ENCODE measurements at places on chromosomes 7 and 10.
A peak's percentile ranks its signal among the peaks of the same experiment; 100 is the strongest.

- no peak for DNase-seq
These were observed 94.7 kb upstream of the CCDC71L start for GRCh38 chr7:106755641-106756040.

DNA sequence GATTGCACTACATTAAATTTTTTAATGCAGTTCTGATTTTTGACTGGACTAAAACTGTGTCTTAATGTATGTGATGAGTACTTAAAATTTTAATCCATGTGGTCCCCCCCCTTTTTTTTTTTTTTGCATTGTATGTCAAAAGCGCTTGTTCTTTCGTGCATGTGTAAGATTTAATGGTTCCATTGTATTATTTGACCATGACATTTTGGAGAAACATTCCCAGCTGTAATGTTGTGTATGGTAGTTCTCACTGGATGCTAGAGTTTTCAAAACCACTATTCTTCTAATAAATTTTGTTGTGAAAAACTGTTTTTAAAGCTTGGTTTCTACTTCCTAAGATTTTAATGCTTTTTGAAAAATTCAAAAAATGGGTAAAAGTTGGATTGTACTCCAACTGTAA lies 132.0 kb downstream of the LCOR start:
- no peak for DNase-seq

DNA sequence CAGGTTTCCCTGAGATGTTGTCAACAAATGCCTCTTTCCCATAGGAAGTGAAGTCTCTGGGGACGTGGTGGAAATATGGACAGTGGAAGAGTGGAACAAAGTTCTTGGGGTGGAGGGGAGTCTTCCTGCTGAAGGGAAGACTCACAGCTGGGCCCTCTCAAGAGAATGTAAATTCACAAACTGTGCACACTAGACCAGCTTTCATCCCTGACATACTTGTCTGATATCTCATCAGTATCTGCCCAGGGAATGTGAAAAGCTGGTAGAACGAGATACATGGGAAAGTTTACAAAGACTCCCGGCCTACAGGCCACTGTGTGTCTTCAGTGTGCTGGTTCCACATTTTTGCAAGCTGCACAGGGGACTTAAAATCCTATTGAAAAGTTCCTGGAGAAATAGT lies 16.7 kb upstream of the CCDC3 start:
- no peak for DNase-seq

- no peak for DNase-seq
These were observed 674.2 kb upstream of the NRP1 start for GRCh38 chr10:34008656-34009055.

DNA sequence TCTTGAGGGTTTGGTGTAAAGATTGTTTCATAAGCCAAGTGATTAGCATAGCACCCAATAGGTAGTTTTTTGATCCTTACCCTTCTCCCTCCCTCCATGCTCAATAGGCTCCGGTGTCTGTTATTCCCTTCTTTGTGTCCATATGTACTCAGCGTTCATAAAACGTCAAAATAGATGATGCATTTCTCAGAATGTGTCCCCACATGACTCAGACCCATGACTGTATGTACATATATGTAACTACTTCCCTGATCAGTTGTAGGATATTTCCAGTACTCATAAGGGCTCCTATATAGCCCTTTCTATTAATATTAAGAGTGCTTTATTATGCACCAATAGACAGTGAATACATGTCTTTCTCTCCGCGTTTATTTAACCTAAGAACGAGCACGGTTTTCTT lies 466.9 kb downstream of the KIF20B start:
- DNase-seq: no peak

GRCh38 chr7:129499999-129500398 lies 2.3 kb upstream of the SMKR1 start:
- DNase-seq: no peak

GRCh38 chr7:24395512-24395911 lies 111.5 kb downstream of the NPY start:
- no peak for DNase-seq

DNA sequence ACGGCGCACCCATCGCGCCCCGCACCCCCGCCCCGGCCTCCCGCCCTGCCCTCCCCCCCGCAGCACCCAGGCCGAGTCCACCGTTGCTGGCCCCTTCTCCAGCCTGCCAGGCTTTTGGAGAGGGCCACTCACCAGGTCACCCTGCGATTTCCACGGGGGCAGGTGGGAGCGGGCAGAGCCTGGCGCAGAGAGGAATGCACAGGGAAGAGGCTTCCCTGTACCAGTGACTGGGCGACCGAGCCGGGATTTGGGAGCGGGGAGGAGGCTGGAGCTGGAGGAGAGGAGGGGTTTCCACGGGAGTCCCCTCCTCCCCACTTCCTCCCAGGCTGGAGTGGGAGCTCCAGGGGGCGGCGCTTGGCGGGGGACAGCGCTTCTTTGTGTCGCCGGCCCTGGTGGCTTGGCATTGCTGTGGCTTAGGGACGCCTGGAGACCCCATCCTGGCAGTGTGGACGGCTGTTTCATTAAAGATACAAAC lies 19.3 kb downstream of the TCAF1 start:
- peak; percentile 79 for DNase-seq

DNA sequence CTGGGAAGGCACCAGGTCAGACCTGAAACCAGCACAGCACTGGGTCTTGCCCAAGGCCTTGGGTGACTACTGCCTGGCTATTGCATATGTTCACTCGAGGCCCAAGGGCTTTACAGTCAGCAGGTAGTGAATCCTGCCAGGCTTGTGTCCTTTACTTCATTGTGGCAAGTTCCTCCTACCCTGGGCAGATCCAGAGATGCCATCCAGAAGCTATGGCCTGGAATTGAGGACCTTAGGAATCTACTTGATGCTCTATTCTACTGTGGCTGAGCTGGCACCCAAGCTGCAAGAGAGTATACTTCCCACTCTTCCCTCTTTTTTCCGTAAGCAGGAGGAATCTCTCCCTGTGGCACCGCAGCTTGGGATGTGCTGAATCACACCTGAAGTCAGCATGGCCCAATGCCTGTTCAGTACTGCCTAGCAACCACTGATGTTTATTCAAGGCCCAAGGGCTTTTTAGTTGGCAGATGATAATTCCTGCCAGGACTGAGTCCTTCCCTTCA lies 246.7 kb upstream of the CTBP2 start:
- no peak for DNase-seq

DNA sequence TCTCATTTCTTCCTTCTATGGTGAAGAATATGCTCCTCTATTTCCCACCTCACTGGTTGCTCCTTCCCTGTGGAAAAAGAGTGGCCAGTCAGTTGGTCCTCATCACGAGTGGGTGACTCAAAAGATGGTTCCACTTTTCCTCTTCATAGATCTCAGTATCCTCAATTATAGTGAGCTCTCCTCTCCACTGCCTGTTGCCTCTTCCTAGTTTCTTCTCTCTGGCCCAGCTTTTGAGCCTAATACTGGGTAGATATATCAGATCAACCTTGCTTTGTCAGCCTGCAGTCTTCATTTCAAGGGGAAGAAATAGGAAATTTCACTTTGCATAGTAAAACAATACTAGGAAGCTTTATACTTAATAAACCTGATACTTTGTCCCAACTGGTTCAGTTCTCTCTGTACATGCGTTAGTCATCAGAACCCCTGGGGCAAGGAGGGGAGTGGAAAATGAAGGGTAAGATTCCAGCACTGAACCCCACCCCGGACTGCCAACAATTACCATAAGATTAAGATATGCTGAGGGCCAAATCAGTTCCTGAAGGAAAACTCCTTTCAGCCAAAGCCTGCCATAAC lies 15.5 kb upstream of the WNT16 start:
- DNase-seq: no peak
